Stimulated activated CD8-positive, alpha-beta memory T cell treated with anti-CD3 and anti-CD28 coated beads, Interleukin-15, amount 100 ng/mL, for 1 hour (primary cell): ENCODE measurements at places on chromosomes 6 and 20.

DNA sequence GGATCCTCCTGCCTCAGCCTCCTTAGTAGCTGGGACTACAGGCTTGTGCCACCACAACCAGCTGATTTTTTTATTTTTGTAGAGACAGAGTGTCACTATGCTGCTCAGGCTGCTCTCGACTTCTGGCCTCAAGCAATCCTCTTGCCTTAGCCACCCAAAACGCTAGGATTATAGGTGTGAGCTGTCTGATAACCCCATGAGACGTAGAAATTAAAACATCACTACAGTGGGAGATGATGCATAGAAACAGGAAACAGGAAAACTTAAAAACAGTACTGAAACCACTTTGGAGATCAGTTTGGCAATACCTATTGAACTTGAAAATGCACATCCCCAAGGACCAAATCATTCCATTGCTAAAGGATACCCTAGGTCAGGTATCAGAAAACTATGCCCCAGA is 10.8 kb downstream of the SENP6 start:
- DNase-seq = no peak

DNA sequence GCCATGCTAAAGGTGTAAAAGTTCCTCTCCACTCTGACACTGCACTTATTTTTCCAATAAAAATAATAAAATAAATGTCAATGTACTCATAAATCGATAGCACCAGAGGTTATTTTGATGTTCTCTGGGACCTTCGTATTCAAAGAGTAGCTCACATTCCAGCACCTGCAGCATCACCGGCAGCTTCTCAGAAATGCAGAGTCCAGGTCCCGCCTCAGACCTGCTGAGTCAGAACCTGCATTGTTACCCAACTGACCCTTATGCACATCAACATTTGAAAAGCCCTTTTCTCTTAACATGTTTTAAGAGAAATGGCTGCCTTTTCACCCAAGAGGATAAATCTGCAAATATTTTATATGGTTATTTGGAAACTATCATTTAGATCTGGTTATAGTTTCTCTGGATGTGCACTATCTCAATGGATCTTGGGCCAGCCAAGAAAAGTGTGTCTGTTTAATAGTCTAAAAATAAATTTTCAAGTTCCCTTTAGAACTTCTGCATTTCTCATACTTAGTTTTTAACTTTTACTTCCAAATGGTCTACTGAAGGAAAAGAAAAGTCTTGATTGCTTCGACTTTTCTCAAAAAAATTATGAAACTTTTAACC is 216.2 kb upstream of the PRDM1 start:
- DNase-seq = no peak

DNA sequence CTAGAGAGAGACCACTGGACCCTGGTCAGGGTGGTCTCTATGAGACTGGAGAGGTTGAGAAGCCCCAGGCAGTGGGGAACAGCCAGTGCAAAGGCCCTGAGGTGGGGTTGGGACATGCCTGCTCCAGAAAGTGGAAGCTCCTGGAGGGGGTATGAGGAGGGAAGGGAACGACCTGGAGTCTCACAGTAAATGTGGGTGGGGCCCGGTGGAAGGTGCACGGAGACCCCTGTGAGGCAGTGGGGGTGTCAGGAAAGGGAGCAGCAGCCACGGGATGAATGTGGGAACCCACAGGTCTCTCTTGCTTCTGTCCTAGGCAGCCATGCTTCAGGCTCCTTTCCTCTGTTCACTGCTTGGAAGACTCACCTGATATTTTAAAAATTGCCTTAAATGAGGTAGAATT is 1.3 kb upstream of the CST1 start:
- DNase-seq = no peak

DNA sequence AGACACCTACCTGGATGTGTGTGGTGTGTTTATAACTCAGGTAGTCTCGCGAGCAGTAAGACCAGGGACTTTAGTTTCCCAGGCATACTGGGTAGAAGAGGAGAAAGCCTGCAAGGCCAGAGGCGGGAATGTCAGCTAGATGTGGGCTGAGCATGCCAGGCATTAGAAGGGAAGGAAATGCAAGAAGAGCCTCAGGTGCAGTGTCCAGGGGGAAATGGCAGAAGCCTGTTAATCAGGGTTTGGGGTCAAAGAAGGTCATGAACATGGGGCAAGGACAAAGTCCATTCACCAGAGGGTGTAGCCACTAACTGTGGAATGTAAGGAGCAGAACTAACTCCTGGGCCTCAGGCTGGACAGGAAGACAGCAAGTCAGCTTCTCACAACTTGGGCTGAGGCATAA is 305.0 kb downstream of the SMOC2 start:
- no peak for DNase-seq

- no peak for DNase-seq
Measured at GRCh38 chr6:167550941-167551627, 226.2 kb downstream of the TTLL2 start.

DNA sequence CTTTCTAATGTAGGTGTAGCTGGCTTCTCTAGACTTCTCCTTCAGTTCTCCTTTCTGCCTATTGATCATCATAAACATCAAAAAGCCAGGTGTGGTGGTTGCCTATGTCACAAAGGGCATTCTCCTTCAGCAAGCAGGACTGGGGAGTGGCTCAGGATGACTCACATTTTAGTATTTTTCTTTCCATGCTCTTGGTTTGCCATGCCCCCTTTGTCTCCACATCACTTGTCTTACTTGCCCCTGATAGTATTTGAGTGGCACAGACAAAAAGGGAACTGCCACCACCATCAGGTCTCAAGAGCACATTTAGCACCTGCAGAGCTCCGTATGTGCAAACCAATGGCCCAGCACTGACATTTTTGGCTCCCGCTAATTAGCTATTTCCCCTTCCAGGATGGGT is 698.8 kb downstream of the DHX35 start:
- DNase-seq = no peak

- DNase-seq = no peak
Measured at GRCh38 chr6:156311291-156311690, 465.9 kb upstream of the ARID1B start.

DNA sequence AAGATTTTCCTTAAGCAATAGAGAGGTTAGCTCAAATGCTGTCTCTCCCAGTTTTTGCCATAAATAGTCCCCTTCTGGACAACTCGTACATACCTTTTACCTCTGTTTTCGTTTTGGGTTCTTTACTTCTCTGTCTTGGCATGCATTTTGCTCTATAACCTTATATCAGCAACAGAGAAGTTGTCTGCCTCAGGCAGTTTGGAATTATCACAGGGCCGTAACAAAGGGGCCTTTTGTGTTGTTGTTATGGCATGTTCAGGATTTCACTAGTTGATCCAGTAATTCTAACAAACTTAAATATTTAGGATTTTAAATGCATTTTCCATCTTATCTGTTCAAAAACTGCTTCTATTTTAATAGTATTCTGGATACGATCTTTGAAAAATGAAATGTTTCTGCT is 259.8 kb downstream of the CD109 start:
- no peak for DNase-seq

GRCh38 chr6:139981066-139981624 is 606.7 kb upstream of the CITED2 start:
- no peak for DNase-seq

DNA sequence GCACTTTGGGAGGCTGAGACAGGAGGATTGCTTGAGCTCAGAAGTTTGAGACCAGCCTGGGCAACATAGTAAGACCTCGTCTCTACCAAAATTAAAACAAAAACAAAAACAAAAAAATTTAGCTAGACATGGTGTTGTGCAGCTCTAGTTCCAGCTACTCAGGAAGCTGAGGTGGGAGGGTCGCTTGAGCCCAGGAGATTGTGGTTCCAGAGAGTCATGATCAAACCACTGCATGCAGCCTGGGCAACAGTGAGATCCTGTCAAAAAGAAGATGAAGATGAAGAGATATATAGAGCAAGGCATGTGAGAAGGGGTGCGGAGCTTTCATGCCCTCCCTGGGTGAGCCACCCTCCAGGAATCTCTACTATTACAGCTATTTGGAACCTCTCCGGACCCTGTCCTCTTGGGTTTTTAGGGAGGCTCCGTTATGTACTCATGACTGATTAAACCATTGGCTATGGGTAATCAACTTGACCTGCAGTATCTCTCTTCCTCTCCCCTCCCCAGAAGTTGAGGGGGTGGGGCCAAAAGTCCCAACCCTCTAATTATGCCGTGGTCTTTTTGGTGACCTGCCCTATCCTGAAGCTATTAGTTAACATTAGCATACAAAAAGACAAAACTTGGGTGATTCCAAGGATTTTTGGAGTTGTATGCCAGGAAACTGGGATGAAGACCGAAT is 9.0 kb downstream of the POLH start:
- DNase-seq = no peak

DNA sequence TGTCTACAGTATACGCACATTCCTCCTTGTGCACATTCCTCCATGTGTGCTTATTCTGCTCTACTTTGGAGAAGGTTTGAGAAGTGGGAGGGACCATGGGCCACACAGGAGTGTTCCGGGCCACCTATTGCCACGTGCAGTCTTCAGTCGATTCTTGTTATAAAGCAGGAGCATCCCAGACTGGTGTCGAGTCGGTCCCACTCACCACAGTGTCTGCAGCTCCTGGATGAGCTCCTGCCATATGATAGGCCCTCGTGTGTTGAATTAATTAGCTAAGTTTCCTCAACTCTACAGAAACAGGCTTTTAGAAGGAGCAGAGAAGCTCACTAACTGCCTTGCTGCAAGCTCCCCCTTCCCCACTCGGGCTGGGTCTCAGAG is 22.6 kb downstream of the ENTPD6 start:
- no peak for DNase-seq

- DNase-seq = no peak
Measured at GRCh38 chr6:140046016-140046632, 671.7 kb upstream of the CITED2 start.

GRCh38 chr6:134170844-134171243 is 118.4 kb upstream of the SLC2A12 start:
- no peak for DNase-seq

DNA sequence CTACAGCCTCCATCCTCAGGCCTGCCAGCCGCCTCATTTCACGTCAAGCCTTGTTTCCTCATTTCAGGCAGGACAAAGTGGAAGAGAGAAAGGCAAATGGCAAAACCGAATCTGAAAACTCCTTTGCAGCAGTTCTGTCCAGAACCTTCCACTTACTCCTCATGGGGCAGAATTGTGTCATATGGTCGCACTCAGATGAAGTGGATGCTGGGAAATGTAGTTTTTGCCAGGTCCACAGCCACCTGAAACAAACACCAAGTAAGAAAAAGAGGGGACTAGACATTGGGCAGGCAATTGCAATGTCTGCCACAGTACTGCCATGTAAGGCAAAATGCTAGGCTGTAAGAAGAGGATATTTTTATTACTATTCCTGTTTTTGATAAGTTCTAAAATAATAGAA is 44.9 kb downstream of the ISM1 start:
- no peak for DNase-seq

- DNase-seq = no peak
Measured at GRCh38 chr6:115882174-115882573, 178.5 kb downstream of the FRK start.

DNA sequence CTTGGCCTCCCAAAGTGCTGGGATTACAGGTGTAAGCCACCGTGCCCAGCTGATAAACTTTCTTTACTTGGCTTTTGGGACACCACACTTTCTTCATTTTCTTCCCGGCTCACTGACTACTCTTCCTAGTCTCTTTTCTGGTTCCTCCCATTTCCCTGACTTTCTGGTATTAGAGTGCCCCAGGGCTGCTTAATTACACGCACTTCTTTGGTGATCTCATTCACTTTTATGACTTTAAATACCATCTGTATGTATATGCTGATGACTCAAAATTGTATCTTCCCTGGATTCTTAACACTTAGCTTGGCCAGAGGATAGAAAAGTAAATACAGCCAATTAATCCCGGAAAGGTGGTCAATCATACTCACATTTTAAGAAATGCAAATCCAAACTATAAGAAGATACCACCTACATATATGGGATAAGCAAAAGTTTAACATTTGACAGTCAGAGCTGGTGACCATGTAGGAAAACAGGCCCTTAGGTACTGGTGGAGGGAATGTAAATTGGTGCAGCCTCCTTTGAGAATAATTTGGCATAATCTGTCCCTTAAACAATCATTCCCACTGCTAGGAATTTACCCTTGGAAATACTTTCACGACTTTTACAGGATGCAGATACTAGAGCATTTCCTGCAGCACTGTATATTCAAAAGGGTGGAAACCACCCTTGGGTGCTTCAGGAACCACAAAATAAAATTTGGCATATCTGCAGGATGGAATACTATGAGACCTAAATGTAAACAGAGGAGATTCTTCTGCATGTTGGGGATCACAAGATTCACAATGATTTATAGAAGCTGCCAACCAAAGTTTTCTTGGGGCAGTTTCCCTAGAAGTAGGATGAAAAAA is 9.4 kb upstream of the NANP start:
- DNase-seq = no peak

DNA sequence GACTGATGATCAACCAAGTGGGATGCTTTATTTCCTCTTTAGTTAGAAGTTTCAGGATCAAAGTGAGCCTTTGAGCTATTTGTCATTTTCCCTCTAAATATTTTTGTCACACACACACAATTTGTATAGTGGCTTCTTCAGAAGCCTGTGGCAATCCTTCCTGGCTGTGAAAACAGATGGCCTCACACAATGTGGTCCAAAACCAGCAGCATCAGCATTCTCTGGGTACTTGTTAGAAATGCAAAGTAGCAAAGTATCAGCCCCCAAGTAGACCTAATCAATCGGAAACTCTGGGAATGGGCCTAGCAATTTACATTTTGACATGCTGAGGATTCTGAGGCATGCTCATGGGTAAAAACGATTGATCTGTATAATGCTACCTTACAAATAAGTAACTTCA is 115.9 kb downstream of the PAX1 start:
- no peak for DNase-seq

- DNase-seq = no peak
Measured at GRCh38 chr20:62952373-62952967, at the start of gene SLC17A9. Gene SLC17A9 (plus strand): TSS chr20:62952709. CDS start chr20:62952831, 122 bp downstream.

DNA sequence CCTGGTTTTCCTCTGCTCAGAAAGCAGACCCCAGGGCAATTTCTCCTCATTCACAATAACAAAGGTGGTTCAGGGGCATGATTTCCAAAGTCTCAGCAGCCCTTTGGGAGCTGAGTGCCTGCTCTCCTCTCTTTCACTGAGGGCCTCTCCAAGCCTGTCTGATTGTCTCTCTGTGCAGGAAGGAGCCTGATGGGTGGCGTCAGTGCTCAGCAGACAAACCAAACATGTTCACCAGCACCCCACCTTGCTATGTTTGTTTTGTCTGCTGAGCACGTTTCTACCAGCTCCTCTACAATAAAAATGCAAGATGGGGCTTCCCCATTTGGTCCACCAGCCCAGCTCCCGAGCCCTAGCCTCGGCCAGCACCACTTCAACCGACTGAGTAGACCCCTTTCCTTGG is 25.4 kb upstream of the TCP11 start:
- DNase-seq = no peak

- DNase-seq = no peak
Measured at GRCh38 chr20:61704661-61705060, 361.0 kb downstream of the TAF4 start.

- no peak for DNase-seq
Measured at GRCh38 chr20:54115172-54115854, 44.9 kb upstream of the BCAS1 start.

GRCh38 chr6:15303162-15303919 is 57.5 kb downstream of the JARID2 start:
- DNase-seq = no peak

DNA sequence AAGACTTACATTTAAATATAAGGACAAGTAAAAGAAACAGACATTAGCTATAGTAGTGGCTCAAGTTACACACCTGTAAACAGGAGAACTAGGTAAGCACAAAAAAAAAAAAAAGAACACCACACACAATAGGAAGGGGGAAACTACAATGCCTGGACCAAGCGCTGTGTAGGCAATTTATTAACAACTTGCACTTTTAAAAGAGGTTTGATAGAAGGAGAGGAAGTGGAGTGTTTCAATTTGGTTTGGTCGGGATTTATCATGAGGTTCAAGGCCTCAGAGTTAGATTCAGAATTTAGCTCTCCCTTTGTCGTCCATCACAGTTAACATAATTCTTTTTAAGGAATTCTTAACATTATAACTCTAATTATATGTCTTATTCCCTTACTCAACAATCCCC is 1.1 kb upstream of the USP49 start:
- no peak for DNase-seq
